ENCODE measurements at places on chromosomes 6 and 20.

DNA sequence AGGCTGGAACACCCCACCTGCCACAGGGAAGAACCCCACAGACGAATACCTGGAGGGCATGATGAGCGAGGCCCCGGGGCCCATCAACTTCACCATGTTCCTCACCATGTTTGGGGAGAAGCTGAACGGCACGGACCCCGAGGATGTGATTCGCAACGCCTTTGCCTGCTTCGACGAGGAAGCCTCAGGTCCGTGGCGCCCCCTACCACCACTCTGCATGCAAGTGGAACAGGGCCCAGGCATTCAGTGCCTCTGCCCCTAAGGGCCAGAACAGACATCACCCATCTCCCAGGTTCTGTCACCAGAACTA, 6.6 kb downstream of the MYL9 start:
- DNase-seq: no peak

DNA sequence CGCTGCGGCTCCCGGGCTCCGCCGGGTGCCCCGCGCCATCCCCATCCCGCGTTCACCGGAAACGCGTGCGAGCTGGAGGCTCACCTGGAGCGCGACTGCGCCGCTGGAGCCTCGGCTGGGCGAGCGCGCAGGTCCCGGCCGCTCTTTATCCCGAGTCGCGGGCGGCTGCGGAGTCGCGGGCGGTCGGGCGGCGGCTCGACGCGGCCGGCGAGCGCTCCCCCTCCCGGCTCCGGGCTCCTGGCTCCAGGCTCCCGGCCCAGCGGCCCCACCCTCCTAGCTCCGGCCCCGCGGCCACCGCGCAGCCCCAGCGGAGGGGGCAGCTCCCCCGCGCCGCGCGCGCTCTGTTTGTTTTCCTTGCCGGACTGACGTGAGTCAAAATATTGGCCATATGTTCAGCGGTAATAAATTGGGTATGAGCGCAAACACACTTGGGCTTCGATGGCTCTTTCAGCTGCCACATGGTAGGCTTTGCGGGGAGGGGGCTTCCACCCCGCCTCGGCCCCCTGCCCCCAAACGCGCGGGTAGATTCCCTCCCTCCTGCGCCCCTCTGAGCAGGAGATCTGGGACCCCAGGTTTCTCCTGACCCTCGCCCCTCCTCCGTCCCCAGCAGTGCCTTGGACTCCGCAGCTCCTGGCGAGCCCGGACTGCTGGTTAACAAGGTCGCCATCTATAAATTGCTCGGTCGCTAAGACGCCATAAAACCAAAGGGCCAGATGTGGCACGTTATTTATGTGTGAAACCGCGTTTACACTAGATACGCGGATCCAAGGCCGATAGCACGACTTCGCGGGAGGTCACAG, 8.8 kb upstream of the NKX2-2 start:
- no peak for DNase-seq

DNA sequence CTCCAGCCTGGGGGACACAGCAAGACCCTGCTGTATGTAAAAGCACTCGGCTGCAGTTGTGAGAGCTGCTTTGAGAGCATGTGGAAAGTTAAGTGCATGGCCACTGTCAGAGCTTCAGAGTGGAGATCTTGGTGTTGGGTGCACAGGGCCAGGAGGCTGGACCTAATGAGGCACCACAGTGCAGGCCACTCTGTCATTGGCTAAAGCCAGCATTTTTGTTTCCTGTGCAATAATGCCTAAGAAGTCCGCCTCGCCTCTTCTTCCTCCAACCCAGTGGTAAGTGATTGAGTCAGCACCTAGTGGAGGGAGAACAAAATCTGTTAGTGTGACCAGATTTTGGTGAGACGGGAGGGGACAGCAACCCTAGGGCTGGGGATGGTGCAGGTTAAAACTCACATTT, 60.6 kb downstream of the SSR1 start:
- DNase-seq: no peak

GRCh38 chr20:50690650-50691572, at the start of gene RIPOR3:
Gene RIPOR3 (minus strand): TSS chr20:50691542. CDS start chr20:50691128, 414 bp downstream.
- DNase-seq: no peak

GRCh38 chr20:16229813-16230212, 343.4 kb downstream of the KIF16B start:
- no peak for DNase-seq

GRCh38 chr20:37903317-37904007, 535 bp downstream of the VSTM2L start:
- no peak for DNase-seq

GRCh38 chr20:16018881-16019280, 554.4 kb downstream of the KIF16B start:
- no peak for DNase-seq

- DNase-seq: peak; percentile 89
These were observed 171.7 kb downstream of the WDR27 start for GRCh38 chr6:169529931-169530751.

GRCh38 chr6:43173591-43174262, 2.7 kb downstream of the SRF start:
- DNase-seq: peak; percentile 28

- DNase-seq: no peak
These were observed 14.3 kb upstream of the NEDD9 start for GRCh38 chr6:11246722-11247121.

- no peak for DNase-seq
These were observed 27.6 kb upstream of the NFATC2 start for GRCh38 chr20:51569815-51570738.

DNA sequence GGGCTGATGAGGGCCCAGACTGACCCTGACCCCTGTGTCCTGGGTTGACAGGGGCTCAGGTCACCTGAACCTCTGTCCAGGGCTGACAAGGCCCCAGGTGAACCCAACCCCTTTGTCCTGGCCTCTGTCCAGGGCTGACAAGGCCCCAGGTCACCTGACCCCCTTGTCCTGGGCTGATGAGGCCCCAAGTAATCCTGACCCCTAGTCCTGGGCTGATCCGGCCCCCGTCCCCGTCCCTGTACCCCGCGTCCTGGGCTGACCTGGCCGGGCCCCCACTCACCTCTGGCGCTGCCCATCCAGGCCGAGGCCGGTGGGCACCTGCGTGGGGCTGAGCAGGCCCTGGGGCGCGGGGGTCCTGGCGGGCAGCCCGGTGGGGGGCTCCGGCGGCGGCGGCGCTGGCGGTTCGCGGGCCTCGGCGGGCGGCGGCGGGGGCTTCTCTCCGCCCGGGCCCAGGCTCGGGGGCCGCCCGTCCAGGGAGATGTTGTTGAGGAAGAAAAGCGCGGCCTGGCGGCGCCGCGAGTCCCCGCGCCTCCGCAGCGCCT, 379 bp downstream of the CABLES2 start:
- DNase-seq: no peak

- DNase-seq: no peak
These were observed 129.7 kb upstream of the UFL1 start for GRCh38 chr6:96391776-96392360.

- no peak for DNase-seq
These were observed 23.9 kb downstream of the GNAS start for GRCh38 chr20:58876437-58876836.

DNA sequence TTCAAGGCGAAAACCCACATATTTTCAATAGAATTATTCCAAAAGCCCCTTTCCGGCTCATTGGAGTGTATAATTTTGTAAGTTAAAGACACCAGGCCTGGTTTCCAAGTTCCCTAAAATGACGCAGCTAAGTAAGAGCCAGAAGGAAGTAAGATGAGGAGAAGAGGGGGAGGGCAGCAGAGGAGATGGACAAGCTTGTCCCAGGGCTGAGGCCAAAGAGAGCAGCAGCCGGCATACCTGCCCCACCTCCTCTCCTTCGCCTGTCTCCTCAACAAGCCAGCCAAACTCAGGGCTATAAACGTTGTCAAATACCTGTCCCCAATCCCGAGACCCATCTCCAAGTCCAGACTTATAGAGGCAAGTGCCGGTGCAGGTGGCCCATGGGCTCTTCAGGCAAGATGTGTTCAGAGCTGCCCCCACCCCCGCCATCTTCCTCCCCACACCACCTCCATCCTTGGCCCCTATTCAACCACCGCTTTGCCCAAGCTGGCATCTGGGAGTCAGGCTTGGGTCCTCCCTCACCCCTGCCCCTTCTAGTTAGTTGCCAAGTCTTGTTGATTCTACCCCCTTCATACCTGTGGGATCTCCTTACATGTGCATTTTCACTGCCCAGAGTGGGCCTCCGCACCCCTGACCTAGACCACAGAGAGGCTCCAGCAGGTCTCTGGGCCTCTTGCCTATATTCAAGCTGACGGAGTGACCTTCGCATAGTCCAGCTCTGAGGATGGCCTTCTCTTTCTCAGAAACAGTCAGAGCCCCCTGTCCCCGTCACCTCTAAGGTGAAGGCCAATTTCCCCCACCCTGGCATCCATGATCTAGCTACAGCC, 75.7 kb upstream of the SIRPA start:
- no peak for DNase-seq

DNA sequence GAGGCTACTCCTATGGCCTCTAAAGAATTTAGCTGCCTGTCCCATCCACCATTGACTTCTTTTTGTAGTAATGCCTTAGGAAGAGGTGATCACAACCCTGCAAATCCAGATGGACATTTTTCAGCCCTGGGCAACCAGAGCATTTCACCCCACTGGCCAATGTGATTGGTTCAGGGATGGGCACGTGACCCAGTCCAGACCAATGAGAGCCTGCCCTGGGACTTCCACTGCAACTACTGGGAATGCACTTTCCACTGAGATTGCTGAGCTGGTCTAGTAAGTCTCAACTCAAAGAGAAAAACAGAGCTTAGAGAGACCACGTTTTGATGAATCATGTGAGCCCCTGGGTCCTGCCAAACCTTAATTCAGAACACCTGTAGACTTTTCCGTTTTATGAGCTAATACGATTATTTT, 8.9 kb upstream of the UBE2V1 start:
- no peak for DNase-seq

GRCh38 chr20:42402455-42402854, 784.3 kb upstream of the CHD6 start:
- DNase-seq: peak; percentile 37

DNA sequence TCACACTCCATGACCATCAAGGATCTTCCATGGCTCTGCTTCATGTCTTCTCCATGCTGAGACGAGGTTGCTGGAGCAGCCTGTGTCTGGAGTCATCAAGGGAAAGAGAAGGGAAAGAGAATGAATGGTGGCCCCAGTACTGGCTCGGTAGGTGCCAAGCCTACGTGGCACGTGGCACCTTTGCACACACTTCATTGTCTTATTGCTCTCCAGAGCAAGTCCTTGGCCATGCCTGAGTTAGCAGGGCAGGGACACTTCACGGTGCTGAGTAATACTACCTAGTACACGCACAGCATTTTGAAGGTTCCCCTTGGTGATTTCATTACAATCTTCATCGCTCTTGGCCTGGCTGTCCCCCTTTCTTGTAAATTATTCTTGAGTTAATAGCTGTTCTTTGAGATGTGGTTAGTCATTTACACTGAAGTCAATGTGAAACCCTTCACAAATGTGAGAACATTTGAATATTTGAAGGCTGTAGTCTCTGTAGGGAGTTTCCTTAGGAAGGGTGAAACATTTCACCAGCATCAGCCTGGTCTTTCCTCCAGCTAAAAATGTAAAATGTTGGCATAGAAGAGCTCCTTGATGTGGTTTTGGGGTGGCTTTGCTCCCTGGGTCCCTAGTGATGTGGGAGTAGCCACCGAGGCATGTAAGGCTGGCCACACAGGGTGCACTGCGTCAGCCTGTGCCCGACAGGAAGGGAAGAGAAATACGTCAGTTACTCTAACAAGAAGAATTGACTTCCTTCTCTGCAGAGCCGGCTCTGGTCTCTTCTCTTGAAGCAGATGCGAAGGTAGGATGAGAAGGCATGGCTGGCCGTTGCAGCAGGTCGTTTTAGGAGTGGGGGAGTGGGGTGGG, at the start of gene SYTL3:
SYTL3 (plus strand) TSS at position 766 of the 855 bp plus-strand sequence. CDS start 13,215 bp downstream, outside the sequence.
- no peak for DNase-seq

DNA sequence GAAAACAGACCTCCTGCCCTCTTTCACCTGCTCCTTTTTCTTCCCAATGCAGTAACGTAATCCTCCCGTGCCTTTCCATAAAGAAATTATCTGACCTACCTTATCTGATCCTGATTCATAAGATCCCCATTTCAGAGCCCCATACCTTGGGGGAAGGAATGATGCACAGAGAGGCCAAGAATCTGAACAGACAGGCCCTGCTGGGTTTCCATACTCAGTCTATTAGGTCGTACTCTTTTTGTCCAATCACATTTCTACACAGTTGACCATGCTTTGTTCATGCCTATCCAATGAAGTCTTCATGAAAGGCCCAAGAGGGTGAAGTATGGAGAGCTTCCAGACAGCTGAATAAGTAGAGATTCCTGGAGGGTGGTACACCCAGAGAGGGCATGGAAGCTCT, 25.3 kb downstream of the SRPK1 start:
- DNase-seq: no peak

- DNase-seq: no peak
These were observed 228.2 kb downstream of the MYLK4 start for GRCh38 chr6:2522521-2522920.

- DNase-seq: no peak
These were observed 69.7 kb downstream of the SAMD3 start for GRCh38 chr6:130152908-130153510.

GRCh38 chr6:79864001-79864400, 83.4 kb downstream of the ELOVL4 start:
- DNase-seq: no peak

DNA sequence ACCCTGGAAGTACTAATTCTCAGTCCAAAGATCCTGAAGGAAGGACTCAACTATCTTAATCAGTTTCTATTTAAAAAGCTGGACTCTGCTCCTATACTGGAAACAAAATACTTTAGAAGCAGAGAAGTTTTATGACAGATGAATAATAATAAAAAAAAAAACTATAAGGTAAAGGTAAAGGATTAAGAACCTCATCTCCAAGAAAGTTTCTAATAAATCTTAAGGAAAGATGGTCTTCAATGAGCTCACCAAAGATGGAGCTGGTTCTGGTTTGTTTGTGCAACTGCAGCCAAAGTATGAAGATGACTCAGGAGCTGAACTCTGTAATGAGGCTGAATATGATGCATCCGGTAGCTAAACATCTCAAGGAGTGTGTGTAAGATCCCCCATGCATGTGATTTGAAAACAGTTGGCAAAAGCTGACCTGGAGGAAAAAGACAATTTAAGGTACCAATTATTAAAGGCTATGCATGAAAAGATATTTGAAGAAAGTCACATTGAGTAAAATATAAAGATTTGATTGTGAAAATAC, 25.2 kb downstream of the MED23 start:
- no peak for DNase-seq

DNA sequence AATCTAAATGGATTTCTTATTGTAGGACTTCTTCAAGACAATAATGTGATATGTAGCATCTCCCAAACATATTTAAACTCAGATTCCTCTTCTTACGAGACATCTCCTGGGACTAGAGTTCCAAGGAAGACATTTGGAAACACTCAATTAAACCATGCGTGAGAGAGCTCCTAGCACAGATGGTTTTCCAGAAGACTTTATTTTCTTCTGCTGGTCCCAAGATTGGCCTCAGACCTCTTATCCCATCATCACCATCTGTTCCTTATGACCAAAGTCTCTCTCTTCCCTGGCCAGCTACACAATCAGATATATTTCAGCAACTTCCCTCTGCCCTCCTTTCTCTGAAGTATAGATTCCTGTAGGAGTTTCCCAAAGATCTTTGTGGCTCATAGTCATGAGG, 93.2 kb upstream of the JARID2 start:
- peak; percentile 88 for DNase-seq

GRCh38 chr6:132669690-132670291, 10.8 kb upstream of the TAAR1 start:
- DNase-seq: no peak

- DNase-seq: no peak
These were observed 116.3 kb downstream of the KHDC1L start for GRCh38 chr6:73108949-73109348.

Data from skin of body (tissue), 3 donors.